Activated naive CD4-positive, alpha-beta T cell (primary cell): ENCODE measurements at places on chromosomes 4 and X.

DNA sequence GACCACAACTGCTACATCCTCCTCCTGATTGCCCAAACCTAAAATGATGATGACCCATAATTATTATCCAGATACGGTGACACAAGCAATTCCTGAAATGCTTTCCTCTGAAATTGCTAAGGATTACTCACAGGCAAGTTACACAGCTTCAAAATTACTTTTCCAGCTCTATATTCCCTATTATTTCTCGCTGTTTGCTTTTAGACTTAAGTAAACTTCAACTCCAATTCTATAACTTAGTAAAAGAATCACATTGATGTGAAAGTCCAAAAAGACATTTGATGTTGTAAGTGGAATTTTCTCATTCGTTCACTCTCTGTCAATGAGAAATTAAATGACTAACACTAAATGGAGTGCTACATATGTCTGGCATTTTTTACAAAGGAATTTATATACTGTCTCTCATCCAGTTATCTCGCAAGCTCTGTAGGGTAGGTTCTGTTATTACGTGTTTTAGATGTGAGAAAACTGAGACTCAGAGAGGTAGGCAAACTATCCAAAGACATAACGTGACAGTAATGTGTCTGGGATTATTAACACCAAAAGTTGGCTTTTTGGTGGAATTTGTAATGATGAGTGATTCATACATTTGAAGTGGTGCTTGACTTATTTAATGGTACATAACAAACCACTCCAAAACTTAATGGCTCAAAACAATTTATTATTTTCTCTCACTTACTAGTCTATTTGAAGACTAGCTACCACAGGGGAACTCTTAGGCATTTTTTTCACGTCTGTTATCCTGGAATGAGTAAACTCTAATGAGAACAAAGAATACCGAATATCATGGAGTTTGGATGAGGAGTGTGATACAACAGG is 31.5 kb downstream of the PALLD start:
- DNase-seq: no peak

DNA sequence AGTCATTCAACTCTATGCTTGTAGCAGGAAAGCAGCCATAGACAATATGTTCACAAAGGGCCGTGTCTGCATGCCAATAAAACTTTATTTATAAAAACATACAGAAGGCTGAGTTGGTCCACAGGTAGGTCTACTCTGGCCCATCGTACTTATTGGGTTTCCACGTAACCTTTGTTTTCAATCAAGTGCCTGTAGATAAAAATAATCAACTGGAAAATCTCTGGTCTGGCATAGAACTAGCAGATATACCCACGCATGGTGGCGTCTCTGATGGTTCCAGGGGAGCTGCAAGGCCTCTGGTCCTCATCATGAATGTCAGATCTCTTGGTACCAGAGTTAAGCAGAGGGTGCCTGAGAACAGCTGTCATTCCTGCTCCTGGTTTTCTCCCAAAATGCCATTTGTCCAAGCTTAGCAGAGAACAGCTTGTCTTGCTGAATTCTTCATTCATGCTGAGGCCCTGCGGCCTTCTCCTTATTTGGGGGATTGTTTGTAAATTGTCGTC is 31.4 kb upstream of the JAKMIP1 start:
- no peak for DNase-seq

DNA sequence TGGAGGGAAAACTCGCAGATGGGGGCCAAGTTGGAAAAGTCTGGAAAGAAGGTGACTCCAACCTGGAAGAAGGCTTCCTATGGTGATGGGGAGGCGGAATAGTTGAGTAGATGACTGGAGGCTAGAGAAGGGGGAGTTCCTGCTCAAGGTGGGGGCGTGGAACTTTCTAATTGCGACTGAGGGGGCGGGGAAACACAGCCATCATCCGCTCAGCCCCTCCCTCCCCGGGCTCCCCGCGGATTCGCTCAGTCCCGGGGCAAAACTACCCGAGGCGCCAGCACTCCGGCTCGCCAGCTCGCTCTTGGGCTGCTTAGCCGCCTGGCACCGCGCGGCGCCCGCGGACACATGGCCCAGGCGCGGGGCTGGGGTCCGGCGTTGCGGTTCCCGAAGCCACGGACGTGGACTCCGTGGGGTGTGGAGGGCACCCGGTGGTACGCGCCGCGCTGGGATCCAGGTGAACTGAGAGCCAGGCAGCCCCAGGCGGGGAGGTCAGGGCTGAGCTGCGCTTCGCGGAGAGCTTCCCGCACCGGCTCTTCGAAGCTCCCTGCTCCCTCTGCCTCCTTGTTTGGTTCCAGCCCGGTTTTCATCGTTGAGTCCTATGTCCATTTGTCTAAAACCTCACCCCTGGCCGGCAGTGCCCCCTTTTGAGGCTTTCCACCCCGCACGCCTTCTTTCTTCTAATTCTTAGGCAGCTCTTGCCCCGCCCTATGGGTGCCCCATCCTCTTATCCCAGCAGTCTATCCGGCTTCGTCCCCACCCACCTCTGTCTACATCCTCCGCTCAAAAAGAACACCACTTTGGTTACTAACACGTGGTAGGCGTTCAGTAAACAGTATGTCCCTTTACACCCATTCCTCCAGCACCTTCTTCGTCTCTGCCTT is 38.9 kb downstream of the STARD8 start:
- DNase-seq: no peak

- DNase-seq: no peak
Measured at GRCh38 chrX:78658414-78658813, 714 bp downstream of the RTL3 start.

DNA sequence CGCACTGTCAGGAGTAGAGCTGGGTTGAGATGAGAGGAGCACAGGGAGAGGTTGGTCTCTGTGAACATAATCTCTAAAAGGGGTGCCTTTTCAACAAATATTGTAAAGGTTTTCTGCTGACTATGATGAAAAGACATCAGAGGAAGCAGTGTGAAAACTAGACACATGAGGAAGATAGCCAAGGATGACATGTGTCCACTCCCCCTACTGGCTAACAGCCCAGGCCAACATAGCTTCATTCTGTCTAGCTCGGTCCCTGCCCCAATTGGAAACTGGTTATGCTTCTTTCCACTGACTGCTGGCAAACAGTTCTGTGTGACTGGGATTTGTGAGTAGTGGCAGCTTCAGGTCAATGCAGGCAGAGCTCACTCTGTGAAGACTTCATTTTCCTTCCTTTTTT is 115.4 kb upstream of the ESX1 start:
- no peak for DNase-seq

- DNase-seq: no peak
Measured at GRCh38 chr4:37715889-37716402, 29.8 kb upstream of the RELL1 start.
